Thymus (tissue), 14 donors: ENCODE measurements at places on chromosomes 3 and 15. TPM values are rescaled to one million over a fixed set of nuclear protein-coding genes. Genes with fewer than 3 reads are reported as not detected.

DNA sequence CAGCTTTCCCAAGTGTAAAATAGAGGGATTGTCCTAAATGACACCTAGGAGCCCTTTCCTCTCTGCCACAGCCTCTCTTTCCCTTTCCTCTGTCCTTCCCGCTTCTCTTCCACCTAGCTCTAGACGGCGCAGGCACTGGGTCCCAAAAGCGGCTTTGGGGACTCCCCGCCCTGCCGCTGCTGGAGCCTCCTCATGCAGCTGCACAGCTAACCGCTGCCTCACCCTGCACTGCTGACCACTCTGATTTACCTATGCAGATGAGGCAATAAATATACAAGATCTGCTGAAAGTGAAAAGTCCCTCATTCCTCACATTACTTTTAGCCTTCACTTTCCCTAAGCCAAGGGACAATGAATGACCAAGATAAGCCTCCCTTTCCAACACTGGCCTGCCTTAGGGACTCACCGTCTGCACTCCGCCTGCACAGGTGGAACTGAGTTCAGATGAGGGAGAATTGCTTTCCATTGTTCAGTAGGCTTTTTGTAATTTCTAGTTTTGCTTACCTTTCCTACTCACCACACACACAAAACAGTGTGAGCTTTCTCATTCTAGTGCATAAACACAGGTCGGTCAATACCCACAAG lies 197.5 kb upstream of the BCL6 start:
- DNase-seq: no peak

The NPAP1 gene
- under 0.01 TPM for total RNA-seq

The SLC22A14 gene
- total RNA-seq: 0.05 TPM

DNA sequence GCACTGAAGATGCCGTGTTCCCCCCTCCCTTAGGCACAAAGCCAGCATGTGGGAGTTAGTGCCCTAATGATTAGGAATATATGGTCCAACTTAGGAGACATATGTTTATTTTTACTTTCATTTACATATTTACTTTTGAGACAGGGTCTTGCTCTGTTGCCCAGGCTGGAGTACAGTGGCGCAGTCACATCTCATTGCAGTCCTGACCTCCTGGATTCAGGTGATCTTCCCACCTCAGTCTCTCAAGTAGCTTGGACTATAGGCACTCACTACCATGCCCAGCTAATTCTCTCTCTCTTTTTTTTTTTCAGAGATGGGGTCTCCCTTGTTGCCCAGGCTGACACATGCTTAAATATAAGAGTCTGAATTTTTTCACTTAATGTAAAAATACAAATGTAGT lies 51.6 kb upstream of the TBC1D23 start:
- DNase-seq: no peak

The GHRL gene
- total RNA-seq: 2.4 TPM

The WDR93 gene
- 0.09 TPM for total RNA-seq

- no peak for DNase-seq
These were observed 43.7 kb upstream of the MFGE8 start for GRCh38 chr15:88956906-88957305.
